ENCODE measurements at places on chromosomes 4 and X. TPM values are rescaled to one million over a fixed set of nuclear protein-coding genes. Genes with fewer than 3 reads are reported as not detected.

- no peak overlapping the region for H3K4me3 ChIP-seq
- no peak for DNase-seq
- H3K27ac ChIP-seq: no peak overlapping the region
Observed at GRCh38 chr4:82691431-82691830, 107.2 kb downstream of the SCD5 start.

DNA sequence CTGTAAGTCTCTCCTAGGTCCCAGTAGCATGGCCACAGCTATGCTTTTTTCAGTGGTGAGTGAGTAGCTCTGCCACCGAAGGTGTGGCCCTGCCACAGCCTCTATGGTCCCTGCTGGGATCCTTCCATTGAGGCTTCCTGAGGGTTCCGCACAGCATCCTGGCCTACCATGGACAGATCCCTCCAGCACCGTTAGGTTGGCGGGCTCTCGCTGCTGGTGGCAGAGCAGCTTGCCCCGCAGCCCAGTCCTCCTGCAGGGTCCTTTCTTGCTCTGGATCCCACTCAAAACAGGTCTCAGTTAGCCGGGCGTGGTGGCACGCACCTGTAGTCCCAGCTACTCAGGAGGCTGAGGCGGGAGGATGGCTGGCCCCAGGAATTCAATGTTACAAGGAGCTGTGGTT, 2.4 kb upstream of the PDZD4 start:
- no peak for DNase-seq
- no peak overlapping the region for H3K27ac ChIP-seq
- H3K4me1 ChIP-seq: no peaks in the 10 kb centered on the region
- peaks cover 45% of the 10 kb centered on the region for H3K27me3 ChIP-seq
- no peaks in the 10 kb centered on the region for H3K36me3 ChIP-seq

DNA sequence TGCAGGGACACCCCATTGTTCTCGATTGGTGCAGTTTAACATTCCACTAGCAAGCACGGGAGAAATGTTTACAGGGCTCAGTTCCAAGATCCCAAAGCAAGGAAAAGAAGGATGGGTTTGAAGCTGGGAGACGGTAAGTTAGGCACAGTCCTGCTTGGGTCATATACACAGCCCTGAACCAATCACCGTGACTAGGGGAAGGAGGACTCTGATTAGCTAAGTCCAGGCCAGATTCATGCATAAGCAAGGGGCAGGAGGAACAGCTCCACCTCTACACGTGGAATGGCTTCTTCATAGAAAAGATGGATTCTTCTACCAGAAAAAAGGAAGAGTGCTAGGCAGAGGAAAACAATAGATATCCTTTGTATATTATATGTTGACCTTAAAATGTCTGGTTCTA, 11.0 kb upstream of the EXOC1L start:
- H3K4me3 ChIP-seq: no peak overlapping the region
- H3K4me1 ChIP-seq: no peaks in the 10 kb centered on the region
- peaks cover 3% of the 10 kb centered on the region for H3K27me3 ChIP-seq
- H3K27ac ChIP-seq: no peak overlapping the region

DNA sequence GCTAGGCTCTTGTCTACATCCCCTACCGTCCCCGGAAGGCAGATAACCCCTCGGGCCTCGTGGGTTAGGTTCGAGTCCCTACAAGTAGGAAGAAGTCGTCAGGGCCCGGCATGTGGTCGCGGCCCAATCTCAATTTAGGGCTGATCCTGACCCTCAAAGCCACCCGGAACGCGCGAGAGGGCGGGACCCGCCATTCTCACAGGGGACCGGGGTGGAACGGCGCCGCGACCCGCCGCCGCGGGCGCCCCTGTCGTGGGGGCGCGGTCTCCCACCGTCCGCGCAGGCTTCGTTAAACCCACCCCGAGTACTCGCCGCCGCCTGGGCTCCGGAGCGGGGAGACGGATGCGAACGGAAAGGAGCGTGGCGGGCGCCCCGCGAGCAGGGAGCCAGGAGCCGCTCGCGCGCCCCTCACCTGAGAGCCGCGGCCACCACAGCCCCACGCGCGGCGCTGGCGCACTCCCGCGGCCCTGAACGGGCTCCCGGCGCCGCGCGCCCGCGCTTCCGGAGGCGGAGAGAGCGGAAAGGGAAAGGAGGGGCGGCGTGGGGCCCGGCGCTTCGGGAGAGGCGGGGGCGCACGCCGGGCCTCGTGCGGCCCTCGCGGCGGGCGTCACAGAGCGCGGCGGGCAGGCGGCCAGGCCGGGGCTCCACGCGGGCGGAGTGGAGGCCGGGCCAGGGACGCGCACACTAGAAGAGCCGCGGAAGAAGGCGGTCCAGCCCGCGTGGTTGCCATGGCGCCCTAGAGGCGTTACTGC, at the start of gene CFAP97:
Gene CFAP97, minus strand, starts transcription at position 515 of the 752 bp plus-strand sequence. CDS start 12,804 bp downstream, outside the sequence.
- no peaks in the 10 kb centered on the region for H3K27me3 ChIP-seq
- DNase-seq: no peak
- H3K4me3 ChIP-seq: peak within 1 kb of the TSS; percentile 52
- peaks cover 3% of the 10 kb centered on the region for H3K36me3 ChIP-seq

Gene SASH3
- polyA plus RNA-seq: 0.09 TPM

GRCh38 chr4:53208753-53209152, 157.1 kb downstream of the SCFD2 start:
- no peak overlapping the region for H3K27ac ChIP-seq
- H3K27me3 ChIP-seq: no peaks in the 10 kb centered on the region
- H3K36me3 ChIP-seq: no peaks in the 10 kb centered on the region
- DNase-seq: no peak
- H3K4me1 ChIP-seq: no peaks in the 10 kb centered on the region

Gene FAT1
- 329 TPM for polyA plus RNA-seq

Gene CT83
- not detected for polyA plus RNA-seq

Gene KDR
- not detected for polyA plus RNA-seq

DNA sequence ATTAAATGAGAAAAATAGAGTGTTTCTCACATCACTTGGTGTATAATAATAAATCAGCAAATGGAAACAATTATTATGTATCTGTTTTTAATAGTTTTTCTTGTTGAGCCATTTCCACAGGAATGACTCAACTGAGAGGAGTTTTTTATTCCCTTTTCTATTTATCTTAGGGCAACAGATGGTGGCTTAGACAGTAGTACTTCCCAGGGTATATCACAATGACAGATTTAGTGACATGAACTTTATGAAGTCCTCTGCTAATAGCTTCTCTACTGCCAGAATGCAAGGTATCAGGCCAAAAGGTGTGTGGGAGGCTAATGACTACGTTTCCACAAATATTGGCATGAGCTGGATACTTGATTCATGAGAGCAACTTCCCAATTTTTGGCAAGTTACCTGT, 126.7 kb downstream of the HTR2C start:
- H3K36me3 ChIP-seq: no peaks in the 10 kb centered on the region
- H3K27me3 ChIP-seq: no peaks in the 10 kb centered on the region
- no peaks in the 10 kb centered on the region for H3K4me1 ChIP-seq
- no peak for DNase-seq

- H3K4me1 ChIP-seq: peaks cover 4% of the 10 kb centered on the region
- no peaks in the 10 kb centered on the region for H3K27me3 ChIP-seq
- no peak for DNase-seq
- no peak overlapping the region for H3K27ac ChIP-seq
Observed at GRCh38 chrX:19372547-19373331, 29.0 kb downstream of the PDHA1 start.

- peaks cover 8% of the 10 kb centered on the region for H3K36me3 ChIP-seq
- no peak overlapping the region for H3K27ac ChIP-seq
- DNase-seq: no peak
Observed at GRCh38 chr4:4320951-4321714, 31.1 kb downstream of the ZBTB49 start.

DNA sequence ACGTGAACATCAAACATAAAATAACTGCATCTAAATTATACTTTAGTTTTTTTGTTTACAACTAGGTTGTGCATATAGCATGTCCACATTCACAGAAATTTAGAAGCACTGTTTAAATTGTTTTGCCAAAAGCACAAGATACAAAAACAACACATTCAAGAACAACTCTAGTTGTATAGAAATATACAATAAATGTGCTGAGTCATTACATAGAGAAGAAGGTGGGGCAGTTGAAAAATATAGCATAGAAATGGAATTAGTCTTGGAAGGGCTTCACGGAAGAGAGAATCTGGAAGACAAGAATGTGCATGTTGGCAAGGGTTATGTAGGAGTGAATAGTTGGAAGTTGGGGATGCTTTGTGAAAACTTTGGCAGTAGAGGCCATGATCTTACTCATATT, 239.0 kb upstream of the GLRA2 start:
- no peak overlapping the region for H3K27ac ChIP-seq
- DNase-seq: no peak
- no peaks in the 10 kb centered on the region for H3K27me3 ChIP-seq
- no peaks in the 10 kb centered on the region for H3K4me1 ChIP-seq
- no peak overlapping the region for H3K4me3 ChIP-seq

DNA sequence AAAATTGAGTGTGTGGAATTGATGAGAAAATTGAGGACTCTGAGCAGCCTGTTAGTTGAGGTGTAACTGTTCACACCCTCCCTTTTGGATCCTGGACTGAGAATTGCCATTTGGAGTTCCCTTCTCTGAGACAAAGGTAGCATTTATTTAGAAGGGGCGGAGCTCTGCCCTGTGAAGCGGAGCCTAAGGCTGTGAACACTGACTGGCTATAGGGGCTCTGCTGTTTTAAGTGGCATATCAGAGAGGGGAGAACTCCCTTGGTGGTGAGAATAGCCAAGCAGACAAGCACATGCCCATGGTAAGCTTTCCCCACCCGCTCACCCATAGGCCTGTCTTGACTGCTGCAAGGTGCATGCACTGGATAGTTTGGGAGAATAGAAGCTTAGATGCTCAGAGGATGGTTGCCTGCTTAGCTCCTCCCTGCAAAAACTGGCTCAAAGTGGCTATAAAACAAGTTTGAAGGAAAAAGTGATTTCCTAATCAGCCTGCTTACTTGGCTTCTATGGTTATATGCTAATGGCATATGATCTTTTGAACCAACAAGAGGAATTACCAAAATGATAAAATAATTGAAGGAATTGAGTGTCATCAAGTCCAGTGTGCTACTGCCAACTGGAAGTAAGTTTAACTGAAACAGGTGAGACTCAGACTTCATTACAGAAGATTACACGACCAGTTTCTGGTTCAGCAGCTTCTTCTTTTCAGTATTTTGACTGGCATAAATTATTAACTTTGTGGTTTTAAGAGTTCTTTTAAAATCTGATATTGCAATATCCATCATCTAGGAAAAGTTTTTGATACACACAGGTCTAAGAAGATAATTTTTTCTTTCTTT, 108.4 kb downstream of the AFF1 start:
- no peak for DNase-seq
- no peaks in the 10 kb centered on the region for H3K27me3 ChIP-seq
- H3K4me1 ChIP-seq: peaks cover 22% of the 10 kb centered on the region
- no peak overlapping the region for H3K4me3 ChIP-seq

Gene FATE1
- polyA plus RNA-seq: not detected

GRCh38 chr4:128521648-128522111, 234.1 kb upstream of the PGRMC2 start:
- no peak overlapping the region for H3K27ac ChIP-seq
- no peak for DNase-seq
- no peaks in the 10 kb centered on the region for H3K27me3 ChIP-seq
- no peak overlapping the region for H3K4me3 ChIP-seq
- peaks cover 42% of the 10 kb centered on the region for H3K4me1 ChIP-seq
- no peaks in the 10 kb centered on the region for H3K36me3 ChIP-seq

Gene ZNF595
- polyA plus RNA-seq: 6.6 TPM

DNA sequence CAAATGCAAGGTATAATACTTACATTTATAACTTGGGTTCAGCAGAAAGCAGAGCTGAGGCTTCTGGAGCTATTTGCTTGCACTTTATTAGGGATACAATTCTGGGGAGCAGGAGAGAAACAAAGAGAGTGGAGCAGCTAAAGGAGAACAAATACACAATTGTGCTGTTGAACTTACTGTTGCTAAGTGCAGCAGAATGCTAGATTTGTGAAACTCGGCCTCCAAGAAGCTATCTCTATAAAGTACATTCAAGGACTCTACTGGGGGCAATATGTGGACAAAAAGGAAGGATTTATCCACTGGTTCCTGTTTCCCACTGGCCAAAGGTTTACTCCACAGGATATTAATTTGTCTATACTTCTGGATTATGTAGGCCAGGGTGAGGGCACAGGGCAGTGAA, 86.8 kb downstream of the PPP1R2C start:
- H3K36me3 ChIP-seq: no peaks in the 10 kb centered on the region
- no peaks in the 10 kb centered on the region for H3K27me3 ChIP-seq
- no peak for DNase-seq
- no peak overlapping the region for H3K4me3 ChIP-seq
- H3K27ac ChIP-seq: no peak overlapping the region

DNA sequence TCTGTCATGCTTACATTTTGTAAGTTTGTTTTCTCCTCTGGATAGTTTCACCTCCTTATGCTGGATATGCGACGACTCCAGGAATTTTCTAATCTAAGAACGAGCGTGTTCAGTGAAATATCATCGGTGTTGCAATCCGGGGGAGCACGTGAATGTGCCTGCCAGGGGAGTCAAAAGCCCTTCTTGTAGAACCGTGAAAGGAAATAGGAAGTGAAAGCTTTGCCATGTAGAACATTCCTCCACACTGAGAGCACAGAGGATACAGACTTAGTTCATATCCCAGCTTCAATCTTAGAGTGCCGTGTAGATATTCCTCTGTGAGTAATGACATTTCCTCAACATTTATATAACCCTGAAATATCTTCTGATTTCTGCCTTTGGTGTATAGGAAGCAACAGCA, 121.2 kb downstream of the VEGFC start:
- H3K4me1 ChIP-seq: no peaks in the 10 kb centered on the region
- H3K36me3 ChIP-seq: no peaks in the 10 kb centered on the region
- H3K27ac ChIP-seq: no peak overlapping the region
- no peaks in the 10 kb centered on the region for H3K27me3 ChIP-seq
- H3K4me3 ChIP-seq: no peak overlapping the region

GRCh38 chr4:40559585-40560465, 69.8 kb downstream of the RBM47 start:
- no peak overlapping the region for H3K27ac ChIP-seq
- no peaks in the 10 kb centered on the region for H3K36me3 ChIP-seq

Gene SLITRK4
- polyA plus RNA-seq: 0.01 TPM

DNA sequence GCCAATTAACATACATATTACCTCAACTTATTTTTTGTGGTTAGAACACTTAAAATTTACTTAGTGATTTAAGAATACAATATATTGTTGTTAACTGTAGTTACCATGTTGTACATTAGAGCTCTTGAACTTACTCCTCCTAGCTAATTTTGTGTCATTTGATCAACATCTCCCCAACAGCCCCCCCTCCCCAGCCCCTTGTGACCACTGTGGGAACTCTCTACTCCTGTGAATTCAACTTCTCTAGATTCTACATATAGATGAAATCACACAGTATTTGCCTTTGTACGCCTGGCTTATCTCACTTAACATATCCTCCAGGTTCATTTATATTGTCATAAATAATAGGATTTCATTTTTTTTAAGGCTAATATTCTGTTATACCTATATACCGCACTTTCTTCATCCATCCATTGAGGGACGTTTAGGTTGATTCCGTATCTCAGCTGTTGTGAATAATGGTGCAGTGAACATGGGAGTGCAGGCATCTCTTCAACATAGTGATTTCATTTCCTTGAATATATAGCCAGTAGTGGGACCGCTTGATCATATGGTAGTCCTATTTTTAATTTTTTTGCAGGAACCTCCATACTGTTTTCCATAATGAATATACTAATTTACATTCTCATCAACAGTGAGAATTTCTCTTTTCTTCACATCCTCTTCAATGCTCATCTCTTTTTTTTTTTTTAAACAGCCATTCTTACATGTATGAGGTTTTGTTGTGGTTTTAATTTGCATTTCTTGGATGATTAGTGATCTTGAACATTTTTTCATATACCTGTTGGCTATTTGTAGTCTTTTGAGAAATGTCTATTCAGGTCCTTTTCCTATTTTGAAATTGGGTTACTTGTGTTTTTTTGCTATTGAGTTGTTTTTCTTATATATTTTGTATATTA, 66.8 kb downstream of the RAPGEF2 start:
- DNase-seq: no peak
- H3K4me1 ChIP-seq: peaks cover under 1% of the 10 kb centered on the region
- H3K36me3 ChIP-seq: no peaks in the 10 kb centered on the region
- H3K4me3 ChIP-seq: no peak overlapping the region
- H3K27ac ChIP-seq: no peak overlapping the region

All from keratinocyte (primary cell).